ENCODE measurements at places on chromosomes 6 and 20.

DNA sequence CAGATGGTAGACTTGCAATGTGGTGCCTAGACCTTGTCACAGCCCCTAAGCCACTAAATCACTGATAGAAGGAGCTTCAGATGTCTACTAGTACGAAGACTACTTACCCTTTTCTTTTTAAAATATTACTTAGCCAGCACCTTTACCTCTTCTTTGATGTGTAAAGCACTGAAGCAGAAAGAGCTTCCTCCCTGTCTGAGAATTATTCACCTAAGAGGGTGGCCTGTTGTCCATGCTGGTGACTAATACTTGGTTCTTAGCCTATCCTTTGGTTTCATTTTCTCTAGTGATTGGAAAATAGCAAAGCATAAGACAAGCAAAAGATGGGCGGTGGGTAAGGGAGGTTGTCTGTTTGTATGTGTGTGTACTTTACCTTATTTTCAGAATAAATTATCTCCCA is 794.6 kb downstream of the TFAP2A start:
- DNase-seq = no peak

DNA sequence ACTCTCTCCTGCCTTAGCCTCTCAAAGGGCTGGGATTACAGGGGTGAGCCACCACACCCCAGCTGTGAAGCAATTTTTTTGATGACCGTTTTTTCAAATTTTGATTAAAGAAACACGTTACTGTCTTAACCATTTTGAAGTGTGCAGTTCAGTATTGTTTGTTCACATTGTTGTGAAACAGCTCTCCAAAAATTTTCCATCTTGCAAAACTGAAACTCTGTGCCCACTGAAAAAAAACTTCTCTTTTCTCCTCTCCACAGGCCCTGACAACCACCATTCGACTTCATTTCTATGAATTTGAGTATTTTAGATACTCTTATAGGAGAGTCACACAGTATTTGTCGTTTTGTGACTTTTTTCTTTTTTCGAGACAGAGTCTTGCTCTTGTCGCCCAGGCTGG is 53.9 kb downstream of the ECT2L start:
- no peak for DNase-seq

DNA sequence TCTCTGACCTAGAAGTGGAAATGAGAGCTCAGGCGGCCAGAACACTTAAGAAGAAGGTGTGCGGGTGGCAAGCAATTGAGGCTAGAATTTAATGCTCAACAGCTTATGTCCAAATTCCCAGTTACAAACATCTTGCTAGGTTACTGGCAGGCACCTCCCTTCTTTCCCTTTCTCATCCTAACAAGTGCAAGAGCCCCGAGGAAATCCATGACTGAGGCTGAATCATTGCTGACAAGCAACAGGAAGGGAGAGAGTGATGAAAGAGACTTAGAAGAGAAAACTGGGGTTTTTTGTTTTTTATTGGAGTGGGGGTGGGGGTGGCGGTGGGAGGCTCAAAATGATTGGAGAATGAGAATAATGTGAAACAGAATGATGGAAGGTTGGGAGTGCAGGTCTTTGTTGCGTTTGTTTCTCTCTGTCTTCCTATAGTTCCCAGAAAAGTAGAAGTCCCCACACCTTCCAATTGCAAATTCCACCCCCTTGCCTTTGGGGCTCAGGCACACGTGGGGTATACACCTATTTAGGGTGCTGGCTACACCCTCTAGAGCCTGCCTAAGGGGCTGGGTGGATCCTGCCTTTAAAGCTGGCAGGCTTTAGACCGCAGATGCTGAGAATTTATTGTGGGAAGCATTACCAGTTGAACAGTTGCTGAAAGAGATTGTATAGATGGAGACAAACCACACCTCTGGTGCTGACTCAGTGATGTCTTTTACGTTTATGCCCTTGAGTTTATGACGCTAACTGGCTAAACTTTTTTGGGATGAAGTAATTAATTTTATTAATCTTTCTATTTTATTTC is 1.4 kb downstream of the FAM83B start:
- DNase-seq = no peak

DNA sequence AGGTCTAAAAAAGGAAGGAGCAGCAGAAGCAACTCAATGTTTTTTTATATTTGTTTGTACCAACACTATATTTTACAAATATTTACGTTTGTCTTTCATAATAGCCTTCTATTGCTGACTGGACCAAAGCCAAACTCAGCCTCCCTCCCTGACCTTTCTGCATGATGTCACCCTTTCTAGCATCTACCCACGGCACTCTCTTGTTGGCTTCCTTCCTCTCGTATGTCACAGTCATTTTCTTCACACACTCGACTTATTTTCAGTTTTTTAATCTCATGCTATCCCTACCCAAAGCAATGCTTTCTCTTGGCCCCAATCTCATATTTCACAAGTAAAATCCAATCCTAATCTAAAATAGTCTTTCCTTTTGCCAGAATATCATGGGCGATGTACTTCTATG is 16.3 kb upstream of the FAM8A1 start:
- no peak for DNase-seq
